ENCODE measurements at places on chromosomes 7 and 10.

DNA sequence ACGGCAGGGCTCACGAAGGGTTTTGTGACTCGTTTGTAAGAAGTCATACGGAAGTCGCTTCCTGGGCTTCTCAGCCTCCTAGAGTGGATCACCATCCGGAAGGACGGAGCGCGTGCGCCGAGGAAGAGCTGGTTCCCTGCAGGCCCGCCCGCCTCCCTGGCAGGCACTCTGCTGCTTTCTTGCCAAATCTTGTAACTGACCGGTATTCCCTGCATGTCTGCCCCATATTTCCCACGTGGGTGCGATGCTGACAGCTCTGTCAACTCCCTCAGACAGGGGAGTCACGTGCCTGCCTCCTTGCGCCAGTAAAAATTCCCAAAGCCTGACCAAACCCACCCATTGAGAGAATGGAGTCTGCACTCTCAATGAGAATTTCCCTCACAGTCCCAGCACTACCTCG, 12.7 kb downstream of the SHH start:
- DNase-seq: no peak

- DNase-seq: no peak
These were observed 39.4 kb upstream of the PRSS1 start for GRCh38 chr7:142709921-142710320.

DNA sequence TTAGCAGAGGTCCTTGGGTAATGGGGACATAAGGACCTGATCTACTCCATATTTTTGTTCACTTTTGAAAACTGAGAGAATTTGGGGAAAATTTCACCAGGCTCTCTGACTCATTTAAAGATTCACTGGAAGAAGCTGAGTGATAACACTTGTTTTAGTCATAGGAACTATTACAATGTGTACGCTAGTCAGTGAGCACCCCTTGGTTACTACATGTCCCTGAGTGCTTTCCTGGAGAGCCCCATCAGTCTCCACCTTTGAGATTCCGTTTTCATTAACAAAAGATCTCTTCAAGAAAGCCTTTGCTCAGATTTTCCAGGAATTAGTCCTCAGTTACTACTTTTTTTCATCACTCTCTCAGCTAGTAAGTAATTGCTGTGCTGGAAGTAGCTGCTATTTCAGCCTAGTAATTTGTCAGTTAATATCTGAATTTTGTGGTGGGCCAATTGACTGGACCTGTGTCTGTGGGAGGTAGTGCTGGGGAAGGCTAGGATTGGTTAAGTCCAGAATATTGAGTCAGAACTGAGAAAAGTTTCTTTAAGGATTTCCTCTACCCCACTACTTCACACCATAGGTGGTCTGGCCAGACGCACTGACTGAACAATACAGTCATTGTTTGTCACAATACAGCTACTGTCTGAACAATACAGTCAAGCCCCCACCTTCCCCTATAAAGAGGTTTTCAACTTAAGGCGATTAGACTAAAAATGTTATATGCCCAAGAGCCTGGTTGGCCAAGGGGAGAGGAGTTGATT, 235.0 kb downstream of the CCDC7 start:
- DNase-seq: no peak

- DNase-seq: no peak
These were observed 38.9 kb upstream of the XPNPEP1 start for GRCh38 chr10:109962247-109962646.

DNA sequence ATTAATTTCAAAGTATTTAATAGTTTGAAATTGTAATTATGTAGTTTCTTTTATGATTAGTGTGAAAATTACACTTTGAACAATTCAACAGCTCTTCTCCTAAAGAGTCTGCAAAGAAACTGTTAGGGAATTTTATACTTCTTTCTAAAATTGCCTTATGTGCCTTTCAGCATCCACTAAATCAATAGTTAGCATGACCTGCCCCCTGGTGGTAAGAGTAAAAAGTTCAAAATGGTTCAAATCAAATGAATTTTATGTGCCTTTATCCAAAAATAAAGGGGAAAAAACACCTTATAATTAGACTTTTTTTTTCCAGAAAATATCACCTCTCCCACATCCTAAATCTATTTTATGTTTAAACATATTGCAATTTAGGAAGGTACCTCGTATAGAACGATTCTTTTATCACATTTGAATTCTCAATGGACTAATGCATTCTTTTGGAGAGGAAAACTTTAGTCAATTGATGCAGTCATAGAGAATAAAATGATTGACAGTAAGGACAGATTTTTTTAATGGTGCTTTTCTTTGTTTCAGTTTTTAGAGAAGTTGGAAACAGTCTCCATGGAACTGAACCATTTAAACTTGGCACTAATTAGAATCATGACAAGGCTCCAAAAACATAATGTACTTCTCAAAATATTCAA, 163.7 kb downstream of the SEMA3D start:
- DNase-seq: no peak

DNA sequence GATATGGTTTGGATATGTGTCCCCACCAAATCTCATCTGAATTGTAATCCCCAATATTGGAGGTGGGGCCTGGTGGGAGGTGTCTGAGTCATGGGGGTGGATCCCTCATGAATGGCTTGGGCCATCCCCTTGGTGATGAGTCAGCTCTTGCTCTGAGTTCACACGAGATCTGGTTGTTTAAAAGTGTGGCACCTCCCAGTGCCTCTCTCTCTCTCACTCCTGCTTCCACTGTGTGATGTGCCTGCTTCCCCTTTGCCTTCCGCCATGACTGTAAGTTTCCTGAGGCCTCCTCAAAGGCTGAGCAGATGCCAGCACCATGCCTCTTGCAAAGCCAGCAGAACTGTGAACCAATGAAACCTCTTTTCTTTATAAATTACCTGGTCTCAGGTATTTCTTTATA, 4.8 kb upstream of the GCK start:
- DNase-seq: no peak

DNA sequence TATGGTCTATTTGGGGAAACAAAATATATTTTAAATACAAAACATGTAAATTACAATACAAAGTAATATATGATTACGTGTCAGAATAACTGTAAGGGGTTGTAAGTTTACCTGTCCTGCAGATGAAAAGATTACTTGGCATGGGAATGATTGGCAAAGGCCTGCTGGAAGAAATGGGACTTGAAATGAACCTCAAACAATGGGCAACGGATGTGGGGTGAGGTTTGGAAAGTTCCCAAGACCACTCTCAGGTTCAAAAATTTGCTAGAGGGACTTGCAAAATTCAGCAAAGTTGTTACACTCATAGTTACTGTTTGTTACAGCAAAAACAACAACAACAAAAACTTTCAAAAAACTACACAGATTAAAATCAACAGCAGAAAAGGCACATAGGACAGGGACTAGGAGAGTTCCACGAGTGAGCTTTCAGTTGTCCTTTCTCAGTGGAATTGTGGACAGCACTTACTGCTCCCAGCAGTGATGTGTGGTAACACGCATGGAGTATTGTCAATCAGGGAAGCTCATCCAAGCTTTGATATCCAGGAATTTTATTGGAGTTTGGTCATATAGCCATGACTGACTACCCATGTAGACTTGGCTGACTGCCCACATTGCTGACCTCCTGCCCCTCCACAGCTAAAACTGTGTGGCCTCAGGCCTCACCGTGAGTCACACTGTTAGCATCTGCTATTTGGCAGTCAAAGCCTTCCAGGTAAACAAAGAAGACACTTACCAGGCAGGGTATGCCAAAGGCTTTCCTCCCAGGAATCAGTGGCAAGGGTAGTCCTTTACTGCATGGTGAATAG, 43.8 kb downstream of the EXOC6 start:
- no peak for DNase-seq

- DNase-seq: peak; percentile 54
These were observed 49.2 kb upstream of the ANKRD1 start for GRCh38 chr10:90969947-90970673.

DNA sequence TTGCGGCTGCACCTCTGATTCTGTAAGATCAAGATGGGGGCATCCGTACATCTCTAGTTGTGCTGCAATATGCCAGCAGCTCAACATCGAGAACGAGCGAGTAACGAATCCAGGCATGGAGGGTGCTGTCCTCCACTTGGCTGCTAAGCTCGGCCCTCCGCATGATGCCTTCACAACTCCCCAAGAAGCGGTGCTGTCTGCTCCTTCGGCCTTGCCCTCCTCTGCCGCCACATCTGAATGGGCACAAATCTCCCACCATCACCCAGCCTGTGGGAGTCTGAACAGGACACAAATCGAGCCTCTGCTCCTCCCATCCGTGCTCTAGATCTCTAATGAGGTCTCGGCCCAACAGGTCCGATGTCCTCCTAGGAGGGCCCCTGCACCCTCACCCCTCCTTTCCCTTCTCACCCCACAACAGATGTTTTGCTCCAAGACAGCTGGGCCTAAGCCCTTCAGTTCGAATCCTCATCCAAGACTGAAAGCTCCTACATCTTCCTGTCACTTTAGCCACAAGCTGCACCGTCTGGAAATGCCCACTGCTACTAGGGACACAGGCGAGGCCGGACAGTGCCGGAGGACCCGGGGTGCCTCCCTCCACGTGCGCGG, 86.7 kb downstream of the ZNF33B start:
- no peak for DNase-seq

GRCh38 chr10:109727436-109727835, 195.9 kb downstream of the XPNPEP1 start:
- DNase-seq: no peak

DNA sequence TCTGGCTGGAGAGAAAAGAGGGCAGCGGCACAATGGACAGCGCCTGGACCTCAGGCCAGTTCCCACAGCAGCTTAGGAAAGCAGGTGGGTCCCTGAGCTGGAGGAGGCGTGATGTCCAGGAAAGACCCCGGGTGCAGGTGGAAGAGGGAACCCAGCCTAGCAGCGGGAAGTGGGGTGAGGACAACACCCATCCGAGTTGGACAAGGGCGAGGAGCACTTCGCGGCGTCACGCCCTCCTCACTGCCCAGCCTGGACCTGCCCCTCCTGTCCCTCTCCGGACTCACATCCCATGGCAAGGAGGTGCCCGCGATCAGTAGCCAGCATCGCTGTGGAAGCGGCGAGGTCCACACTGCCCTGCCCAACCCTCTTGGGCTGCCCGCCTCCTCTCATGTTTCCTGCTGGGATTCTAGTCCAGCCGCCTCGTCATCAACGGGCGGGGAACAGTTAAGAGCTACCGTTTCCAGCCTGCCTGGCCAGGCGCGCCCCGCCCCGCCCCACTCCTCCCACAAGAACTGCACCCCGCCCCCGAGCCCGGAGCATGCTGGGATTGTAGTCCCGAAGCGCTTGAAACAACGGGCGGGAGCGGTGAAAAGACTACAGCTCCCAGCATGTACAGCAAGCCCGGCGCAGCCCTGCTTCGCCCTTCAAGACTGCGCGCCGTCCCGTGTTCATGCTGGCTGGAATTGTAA, 930.6 kb upstream of the ZNF722 start:
- no peak for DNase-seq

- no peak for DNase-seq
These were observed 73.2 kb downstream of the WNT2 start for GRCh38 chr7:117249696-117250095.

GRCh38 chr10:34101001-34101400, 714.1 kb downstream of the PARD3 start:
- no peak for DNase-seq

GRCh38 chr7:18518555-18518954, 23.0 kb downstream of the HDAC9 start:
- DNase-seq: no peak

DNA sequence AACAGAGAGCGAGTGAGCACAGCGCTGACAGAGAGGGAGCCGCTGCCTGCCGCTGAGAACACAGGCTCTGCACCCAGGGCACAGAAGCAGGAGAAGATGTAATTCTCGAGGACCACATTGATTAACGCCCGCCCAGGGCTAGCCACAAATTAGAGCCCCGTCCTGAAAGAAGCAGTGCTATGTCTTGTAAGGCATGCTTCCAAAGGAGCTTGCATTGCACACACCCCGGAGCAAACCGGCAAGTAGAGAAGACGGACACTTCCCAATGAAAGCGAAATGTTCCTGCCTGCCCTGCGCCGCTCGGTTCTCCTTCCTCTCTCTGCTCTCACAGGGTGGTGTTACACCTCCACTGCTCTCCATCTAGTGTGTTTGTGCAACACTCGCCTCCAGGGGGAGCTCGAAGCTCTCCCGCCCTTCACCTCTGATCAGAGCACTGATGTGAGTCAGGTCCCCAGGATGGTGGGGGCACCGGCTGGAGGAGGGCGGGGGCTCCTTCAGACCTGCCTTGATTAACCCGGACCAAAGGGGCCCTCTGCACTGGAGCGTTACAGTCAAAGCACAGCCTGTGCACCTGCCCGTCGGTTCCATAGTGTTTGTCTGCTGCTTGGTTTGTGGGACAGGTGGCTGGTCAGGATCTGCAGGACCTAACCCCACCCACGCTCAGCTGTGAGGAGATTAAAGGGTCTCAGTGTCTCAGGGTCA, 316.5 kb downstream of the ADARB2 start:
- no peak for DNase-seq

GRCh38 chr10:12417331-12417730, 68.0 kb downstream of the CAMK1D start:
- no peak for DNase-seq

DNA sequence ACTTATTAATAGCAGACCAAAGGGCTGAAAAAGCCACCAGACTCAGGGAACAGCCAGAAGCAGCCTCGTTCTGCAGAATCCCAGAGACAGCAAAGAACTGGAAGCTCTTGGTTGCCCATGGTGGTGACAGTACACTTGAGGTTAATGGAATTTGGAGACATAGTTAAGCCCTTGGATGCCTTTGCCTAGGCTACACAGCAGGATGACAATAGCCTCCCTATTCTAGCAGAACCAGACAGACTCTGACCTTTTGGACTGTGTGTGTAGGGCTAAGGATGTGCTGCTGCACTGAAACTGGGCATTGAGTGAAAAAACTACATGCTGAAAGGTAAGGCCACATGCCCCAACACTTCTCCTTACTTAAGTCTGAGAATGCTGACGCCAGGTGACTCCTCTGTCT, 22.7 kb downstream of the OTUD1 start:
- DNase-seq: no peak

DNA sequence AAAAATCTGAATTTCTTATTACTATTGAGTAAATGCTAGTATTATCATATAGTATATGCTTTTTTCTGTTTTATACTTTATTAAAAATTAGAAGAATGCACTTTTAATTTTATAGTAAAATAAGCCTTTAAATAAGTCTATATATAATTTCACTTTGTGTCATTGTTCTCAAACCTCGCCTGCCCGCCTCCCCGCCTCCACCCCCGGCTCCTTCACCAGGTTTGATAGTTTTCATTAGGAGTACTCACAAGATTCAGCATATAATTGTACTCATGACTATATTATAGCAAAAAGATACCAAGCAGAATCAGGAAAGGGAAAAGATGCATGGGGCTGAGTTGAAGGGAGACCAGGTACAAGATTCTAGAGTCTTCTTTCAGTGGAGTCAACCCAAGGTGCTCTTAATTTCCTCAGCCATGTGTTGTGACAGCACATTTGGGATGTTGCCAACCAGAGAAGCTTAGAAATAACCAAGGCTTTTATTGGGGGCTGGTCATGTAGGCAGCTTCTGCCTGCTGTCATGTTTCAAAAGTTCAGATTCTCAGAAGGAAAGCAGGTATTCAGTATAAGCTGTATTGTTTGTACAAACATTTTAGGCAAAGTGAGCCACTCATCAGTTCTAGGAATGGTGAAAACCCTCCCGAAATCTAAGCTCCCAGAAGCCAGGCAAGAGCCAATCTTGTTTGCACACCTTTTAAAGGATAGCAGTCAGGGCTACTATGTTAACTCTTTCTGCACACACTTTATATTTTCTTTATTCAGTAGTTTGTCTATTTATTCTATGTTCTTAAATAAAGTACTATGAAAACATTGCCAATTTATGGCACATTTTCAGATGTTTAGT, 12.3 kb downstream of the NHLRC2 start:
- DNase-seq: no peak

- no peak for DNase-seq
These were observed 316.1 kb downstream of the CCDC3 start for GRCh38 chr10:12685261-12686058.

All from GM04503 (cell line).